ENCODE measurements at places on chromosomes 7 and 10.

- no peak for DNase-seq
Measured at GRCh38 chr7:106038916-106039315, 73.2 kb downstream of the SYPL1 start.

DNA sequence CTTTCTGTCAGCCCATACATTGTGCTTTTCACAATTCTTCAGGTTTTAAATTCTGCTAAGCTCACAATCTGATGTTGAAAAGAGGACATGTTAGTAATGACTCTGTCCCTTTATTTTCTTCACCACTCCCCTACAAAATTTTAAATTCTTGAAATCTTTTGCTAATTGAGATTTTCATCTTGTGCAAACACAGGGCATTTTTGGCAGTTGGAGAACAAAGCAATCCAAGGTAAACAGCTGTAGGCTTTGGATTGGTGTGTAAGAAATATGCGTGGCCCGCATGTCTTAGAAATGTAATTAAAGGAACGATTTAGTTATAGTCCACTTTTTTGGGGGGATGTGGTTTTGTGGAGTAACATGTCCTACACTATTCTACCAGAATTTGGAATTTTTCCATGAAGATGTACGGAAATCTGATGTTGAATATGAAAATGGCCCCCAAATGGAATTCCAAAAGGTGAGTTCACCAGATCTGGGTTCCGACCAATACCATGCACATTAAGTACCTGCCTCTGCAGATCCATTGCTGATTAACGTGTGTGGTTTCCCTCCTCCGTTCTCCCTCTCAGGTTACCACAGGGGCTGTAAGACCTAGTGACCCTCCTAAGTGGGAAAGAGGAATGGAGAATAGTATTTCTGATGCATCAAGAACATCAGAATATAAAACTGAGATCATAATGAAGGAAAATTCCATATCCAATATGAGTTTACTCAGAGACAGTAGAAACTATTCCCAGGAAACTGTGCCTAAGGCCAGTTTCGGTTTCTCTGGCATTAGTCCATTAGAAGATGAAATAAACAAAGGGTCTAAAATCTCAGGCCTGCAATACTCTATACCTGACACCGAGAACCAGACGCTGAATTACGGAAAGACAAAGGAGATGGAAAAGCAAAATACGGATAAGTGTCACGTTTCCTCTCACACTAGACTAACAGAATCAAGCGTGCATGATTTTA lies 181.1 kb downstream of the ARHGAP21 start:
- no peak for DNase-seq

DNA sequence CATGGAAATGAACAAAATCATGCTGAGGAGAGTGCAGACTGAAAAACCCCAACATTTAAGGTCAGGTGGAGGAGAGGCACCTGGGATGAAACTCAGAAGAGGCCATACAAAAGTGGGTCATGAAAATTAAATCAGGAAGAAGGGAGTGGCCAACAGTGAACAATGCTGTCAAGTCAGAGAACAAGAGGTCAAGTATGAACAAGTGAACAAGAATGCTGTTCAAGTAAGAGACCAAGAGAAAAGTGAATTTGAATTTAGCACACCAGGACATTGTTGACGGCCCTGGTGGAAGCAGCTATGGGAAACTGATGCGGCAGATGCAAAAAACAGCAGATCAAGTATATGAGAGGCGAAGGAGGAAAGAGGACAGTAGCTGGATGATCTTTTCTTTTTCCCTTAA lies 7.9 kb downstream of the CEP41 start:
- no peak for DNase-seq

DNA sequence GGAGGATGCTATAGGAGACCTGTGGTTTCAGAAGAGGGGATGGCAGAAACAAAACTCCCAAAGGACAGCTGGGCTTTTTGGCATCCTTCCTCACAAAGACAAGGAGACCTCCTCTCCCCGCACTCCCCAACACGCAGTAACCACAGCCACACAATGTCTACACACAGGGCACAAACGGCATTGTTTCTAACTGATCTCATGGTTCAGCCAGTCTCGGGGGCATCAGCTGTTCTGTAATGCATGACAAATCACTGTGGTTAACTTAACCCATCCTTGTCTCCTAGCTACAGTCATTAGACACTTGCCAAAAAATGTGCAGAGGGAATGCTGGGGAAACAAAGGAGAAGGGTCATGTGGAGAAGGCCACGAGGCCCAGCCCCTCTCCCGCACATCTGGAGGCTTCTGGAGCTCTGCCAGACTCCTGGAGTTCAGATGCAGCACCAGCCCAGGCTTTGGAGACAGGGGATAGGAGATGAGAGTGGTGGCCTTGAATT lies 7.6 kb upstream of the ADAMTS14 start:
- no peak for DNase-seq

- DNase-seq = no peak
Measured at GRCh38 chr7:23222439-23223030, 24.0 kb upstream of the GPNMB start.

- no peak for DNase-seq
Measured at GRCh38 chr7:84331616-84332015, 137.0 kb upstream of the SEMA3A start.

DNA sequence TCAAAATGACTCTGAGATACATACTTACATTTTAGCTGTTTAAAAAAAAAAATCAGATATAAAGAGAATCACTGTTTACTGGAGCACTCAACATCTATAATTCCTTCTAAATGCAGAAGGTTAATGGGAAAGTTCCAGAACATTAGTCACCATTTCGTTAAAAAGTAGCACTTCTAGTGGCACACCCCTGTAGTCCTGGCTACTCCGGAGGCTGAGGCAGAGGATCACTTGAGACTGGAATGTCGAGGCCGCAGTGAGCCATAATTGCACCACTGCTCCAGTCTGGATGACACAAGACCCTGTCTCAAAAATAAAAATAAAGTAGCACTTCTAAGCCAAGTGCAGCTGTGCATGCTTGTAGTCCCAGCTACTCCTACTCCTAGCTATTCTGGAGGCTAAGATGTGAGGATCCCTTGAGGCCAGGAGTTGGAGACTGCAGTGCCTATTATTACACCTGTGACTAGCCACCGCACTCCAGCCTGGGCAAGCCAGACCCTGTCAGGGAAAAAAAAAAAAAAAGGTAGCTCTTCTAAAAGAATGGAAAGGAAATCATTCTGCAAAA lies 2.2 kb downstream of the FGFBP3 start:
- peak; percentile 45 for DNase-seq

DNA sequence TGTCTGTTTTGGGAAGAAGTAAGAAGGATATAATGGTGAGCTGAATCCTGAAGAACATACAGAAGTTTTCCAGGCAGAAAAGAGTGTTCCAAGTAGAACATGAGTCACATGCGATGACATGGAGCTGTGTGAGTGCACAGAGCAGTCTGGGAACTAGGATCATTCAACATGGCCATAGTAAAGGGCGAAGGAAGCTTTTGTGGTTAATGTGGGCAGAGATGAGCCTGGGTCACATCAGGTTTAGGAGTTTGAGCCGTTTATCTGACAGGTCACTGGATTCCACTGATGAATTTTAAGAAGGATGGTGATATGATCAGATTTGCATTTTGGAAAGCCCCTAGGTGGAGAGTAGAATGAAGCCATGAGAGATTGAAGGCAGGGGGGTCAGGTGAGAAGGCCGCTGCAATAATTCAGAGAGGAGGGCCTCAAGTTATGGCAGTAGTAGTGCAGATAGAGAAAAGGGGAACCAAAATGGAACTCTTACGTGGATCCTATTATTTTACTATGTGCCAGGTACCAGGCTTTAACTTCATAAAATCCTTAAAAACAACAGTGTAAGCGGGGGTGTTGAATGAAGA lies 171.3 kb downstream of the RNLS start:
- no peak for DNase-seq

DNA sequence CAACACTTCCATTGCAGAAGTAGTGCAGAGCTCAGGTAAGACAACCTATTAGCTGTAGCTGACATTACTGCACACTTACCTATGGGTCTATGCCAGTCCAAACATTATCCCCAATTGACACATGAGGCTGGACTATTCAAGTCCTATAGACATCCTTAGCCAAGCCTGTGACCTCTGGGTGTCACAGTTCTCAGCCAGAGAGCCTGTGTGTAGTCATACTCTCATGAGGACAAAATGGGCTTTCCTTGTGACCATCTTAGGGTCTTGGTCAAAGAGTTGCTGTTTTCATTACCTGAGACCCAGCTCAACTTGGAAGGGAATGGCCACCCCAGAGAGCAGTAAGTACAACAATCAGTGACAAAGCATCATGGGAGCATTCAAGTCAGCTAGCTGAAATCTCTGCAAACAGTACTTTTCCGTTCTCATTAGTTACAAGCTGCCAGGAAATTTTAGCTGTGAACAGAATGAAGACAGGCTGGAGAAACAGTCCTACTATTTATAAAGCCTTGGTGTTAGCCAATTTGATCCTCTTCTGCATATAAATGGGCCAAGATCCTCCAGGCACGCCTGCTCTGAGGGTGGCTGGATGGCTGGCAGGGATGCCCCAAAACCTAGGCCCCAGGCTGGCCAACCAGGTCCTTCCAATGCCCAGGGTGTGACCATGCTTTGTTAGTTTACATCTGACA lies 44.3 kb downstream of the NUDCD3 start:
- no peak for DNase-seq

- DNase-seq = no peak
Measured at GRCh38 chr10:23342213-23342884, 2.2 kb downstream of the C10orf67 start.

DNA sequence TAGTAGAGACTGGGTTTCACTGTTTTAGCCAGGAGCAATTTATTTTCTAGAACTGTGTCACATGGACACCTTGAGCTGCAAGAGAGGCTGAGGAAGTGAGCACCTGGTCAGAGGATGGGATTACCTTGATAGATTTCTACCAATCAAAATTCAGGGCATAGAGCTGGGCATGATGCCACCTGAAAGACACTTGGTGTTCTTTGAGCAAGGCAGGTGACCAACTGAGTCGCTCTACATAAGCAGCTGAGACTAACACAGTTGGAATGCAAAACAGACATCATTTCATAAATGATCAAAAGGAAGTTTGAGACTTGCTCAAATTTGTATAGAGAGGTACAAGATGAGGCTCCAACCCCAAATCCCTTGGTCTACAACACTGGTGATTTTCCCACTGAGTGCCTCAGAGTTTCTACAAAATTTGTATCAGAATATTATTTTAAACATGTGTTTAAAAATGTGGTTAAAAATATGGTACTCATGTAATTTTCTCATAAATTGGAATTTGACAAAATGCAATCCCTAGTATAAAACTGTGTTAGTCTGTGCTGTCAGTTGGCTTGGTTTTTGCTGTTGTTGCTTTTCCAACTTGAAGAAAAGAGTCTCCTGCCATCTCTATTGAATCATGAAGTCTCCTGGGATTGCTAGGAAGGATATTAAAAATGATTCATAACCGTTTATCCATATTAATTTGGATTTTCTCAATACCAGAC lies 156.4 kb upstream of the MDFIC start:
- DNase-seq = no peak

- DNase-seq = peak; percentile 66
Measured at GRCh38 chr10:86657011-86657395, 2.7 kb downstream of the OPN4 start.

- no peak for DNase-seq
Measured at GRCh38 chr7:47844311-47844710, 104.0 kb downstream of the PKD1L1 start.

- no peak for DNase-seq
Measured at GRCh38 chr7:2471022-2471329, 5.2 kb downstream of the GRIFIN start.

- no peak for DNase-seq
Measured at GRCh38 chr10:123494301-123494808, 171.8 kb upstream of the GPR26 start.

GRCh38 chr10:120221873-120222485 lies 235.0 kb upstream of the PLPP4 start:
- DNase-seq = no peak

- no peak for DNase-seq
Measured at GRCh38 chr10:18303851-18304801, 163.9 kb downstream of the CACNB2 start.

GRCh38 chr7:128791972-128792327 lies 182 bp downstream of the CCDC136 start:
- DNase-seq = no peak

- DNase-seq = no peak
Measured at GRCh38 chr7:43513251-43513650, 69.7 kb upstream of the STK17A start.

DNA sequence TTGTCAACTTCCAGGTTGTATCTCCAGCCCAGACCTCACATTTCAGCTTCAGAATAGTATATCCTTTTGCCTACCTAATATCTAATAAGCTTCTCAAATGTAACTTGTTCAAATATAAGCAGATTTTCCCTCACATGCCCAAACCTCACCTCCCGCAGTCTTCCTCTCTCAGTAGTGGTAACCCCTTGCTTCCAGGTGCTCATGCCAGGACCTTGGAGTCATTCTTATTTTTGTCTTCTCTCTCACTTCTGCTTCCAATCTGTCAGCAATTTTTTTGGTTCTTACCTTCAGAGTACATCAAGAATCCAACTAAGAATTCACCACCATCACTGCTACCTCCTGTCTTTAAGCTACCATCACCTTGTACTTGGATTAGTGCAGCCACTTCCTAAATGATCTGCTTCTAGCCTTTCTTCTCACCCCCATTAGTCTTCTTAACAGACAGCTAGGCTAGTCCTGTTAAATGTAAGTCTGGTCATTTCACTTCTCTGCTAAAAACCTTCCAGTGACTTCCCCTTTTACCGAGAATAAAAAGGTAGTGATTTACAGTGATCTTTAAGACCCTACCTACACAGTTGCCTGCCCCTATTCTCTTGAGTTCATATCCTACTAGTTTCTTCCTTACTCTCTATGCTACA lies 14.0 kb downstream of the ANKIB1 start:
- no peak for DNase-seq

DNA sequence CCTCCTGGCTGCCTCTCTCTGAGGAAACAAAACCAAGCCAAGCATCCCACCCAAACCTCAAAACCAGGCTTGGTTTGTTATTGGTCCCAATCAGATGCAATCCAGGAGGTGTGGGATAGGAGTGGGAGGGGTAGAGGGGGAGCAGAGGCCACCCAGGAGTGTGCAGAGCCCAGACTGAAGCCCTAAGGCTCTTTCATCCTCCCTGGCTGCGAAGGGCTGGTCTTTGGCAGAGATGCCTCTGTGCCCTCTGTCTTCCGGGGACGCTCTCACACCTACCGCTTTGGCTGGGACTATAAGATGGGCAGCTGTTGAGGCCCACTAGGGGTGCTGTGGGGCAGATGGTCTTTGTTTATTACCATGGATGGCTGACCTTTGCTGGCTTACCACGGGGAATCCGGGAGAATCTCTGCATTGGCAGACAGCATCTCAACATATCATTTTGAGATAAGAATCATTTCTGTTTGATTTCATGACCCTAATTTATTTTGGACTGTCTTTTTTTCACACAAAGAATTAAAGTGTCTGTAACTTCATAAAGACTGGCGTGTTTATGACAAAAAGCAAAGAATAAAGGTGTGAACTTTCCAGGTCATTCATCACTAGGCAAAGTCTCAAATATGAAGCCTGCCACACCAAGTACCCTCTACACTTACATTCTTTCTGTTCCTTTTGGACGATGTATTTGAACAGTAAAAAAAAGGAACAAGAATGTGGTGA lies 6.5 kb upstream of the DENND2A start:
- no peak for DNase-seq

Measured in Right ventricle myocardium inferior (tissue), 1 donor.